ENCODE measurements at places on chromosomes 3 and 15.

- no peak for DNase-seq
Measured at GRCh38 chr3:141094790-141095545, 43.8 kb downstream of the SPSB4 start.

DNA sequence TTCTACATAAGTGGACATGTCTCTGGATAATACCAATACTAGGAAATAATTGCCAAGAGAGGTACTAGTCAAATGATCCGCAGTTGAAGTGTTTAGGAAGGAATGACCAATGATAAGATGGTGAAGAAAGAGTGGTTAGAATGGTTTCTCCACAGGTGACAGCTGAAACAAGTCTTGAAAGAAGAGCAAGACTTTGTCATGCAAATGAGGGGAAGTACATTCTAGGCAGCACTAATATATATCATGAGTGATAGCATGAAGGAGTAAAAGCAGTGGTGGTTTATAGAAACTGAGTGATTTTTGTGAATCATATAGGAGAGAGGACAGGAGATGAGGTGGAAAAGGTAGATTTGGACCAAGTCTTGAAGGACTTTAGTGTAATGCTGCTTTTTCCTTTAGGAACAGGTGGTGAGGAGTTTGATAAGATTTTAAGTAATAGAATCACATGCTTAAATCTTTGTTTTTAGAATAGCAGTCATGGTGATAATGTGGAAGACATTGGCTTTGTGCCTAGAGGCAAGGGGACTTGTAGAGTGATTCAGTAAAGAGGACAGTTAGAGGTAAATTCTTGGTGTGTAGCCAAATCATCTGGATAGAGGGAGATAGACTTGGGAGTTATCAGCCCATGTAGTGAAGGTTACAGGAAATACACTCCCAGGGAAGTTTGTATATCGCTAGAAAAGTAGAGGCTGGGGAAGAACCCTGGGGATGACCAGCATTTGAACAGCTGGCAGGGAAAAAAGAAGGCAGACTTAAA is 31.9 kb downstream of the SLMAP start:
- DNase-seq, result no peak

DNA sequence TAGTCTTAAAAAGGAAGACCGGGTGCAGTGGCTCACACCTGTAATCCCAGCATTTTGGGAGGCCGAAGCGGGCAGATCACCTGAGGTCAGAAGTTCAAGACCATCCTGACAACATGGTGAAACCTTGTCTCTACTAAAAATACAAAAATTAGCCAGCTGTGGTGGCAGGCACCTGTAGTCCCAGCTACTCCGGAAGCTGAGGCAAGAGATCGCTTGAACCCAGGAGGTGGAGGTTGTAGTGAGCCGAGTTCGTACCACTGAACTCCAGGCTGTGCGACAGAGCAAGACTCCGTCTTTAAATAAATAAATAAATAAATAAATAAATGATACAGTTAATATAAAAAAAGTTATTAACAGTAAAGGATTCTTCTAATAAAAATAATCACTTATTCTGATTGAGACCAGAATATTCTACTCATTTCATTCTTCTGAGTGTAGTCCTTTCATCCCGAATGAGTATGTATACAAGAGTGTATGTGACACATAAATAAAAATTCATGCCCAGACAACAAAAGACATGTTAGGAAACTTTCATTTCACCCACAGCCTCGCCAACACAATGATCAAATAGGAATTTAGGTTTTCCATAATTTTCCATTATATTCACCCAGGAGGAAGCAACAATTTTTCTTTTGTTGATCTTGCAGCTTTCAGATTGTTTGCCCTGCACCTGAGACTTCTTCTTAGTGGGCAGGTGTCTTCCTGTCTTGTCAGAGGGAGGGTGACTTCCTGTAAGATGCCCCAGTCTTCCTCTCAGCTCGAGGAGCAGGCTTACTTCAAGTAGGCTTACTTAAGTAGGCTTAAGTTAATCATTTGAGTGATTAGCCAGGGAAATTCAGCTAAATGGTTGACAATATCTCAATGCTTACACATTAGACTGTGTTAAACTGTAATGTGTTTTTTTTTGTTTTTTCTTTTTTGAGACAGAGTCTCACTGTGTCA is 7.8 kb upstream of the NUP210 start:
- peak; percentile 43 for DNase-seq

DNA sequence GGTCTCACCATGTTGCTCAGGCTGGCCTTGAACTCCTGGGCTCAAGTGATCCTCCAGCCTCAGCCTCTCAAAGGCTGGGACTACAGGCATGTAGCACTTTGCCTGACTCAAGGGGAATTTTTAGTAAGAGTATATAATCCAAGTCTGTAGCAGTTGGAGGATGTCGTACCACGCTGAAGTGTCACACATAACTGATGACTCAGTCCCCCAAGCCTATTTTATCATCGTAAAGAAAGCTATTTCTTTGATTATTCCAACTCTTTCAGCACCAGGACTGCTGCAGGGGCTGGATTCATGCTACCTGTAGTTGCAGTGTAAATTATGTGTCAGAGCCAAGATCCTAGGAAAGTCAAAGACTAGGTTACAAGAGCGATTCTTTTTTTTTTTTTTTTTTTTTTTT is 1.4 kb upstream of the PRKCI start:
- DNase-seq, result no peak

- peak; percentile 35 for DNase-seq
Measured at GRCh38 chr3:30347679-30348216, 258.7 kb upstream of the TGFBR2 start.

DNA sequence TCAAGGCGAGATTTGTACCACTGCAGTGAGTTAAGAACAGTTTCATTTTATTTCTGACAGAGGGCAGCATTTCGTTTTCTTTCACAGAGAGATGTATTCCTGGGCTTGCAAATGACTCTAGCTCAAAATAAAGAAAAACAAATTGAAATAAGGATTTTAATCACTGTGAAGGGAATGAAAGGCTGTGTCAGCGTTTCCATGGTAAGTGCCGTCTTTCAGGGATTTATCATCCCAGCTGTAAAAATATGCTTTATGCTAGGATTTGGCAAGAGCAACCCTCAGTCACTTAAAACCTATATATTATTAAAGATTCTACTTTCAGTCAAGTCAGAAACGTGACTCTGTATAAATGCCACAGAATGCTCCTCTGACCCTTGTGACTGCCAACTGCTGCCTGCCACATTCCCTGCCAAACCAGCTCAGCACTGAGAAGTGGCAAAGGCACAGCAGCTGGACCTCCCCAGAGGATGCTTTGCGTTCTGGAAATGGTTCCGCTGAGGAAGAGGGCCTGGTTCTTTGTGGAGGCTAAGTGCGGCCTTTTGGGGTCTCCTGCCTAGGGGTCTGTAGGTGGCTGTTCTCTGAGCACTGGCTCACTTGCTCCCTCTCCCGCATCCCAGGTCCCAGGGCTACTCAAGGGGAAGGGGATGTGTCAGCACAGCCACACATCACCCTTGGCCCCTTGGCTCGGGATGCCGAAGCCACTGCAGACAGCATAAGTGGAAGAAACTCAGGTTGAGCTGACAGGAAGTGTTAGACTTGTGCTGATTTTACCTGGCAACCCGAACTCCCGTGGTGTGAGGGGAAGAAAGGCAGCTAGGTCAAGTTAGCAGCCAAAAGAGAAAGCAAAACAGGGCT is 56.6 kb upstream of the POMGNT2 start:
- DNase-seq, result peak; percentile 21

DNA sequence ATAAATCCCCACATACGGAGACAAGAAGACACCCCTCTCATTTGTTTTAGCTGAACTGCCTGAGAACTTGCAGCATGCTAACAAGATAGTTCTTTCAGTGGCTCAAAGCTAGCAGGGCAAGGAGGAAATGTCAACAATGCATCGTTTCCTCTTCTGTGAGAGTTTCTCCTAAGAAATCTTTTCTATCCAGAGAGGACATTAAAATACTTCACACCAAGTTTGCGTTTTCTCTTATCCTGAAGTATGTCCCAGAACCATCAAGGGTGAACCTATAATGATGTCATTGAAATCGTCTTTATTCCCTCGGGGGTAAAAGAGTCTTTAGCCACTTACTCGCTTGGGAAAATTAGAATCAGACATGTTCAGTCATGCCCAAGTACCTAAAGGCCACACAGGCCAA is 541.7 kb upstream of the MDFIC2 start:
- no peak for DNase-seq

- no peak for DNase-seq
Measured at GRCh38 chr3:13607821-13608597, 59.1 kb downstream of the FBLN2 start.

DNA sequence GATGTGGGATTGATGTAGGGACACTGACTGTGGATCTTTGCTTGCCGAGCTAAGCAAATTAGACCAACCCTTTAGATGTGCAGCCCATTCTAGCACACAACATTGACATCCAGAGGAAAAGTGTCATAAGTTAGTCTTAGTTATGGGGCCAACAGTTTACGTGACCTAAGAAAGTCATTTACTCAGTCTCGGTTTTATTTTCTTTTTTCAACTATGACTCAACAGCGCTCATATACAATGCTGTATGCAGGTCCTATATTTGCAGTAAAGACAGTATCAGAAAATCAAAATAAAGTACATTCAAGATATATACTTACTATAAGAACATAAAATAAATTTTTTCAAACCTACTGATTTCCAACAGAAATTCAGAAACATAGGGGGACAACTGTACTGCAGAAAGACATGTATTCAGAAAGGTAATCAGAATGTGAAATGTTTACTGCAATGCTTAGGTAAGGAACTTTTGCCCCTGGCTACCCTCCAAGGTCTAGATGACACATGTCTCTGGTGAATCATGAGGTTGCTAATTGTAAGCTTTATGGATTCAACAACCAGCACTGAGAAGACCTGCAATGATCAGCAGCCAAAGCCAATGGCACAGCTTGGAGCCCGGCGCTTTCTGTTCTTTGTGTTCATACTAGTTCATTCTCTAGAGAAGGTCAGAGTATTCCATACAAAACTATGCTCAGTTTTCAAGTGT is 317.5 kb upstream of the CNTN6 start:
- no peak for DNase-seq

GRCh38 chr3:141499965-141500364 is 13.1 kb downstream of the RASA2 start:
- DNase-seq, result no peak

GRCh38 chr15:49423021-49423420 is at the start of gene FGF7:
Gene FGF7 (plus strand): TSS chr15:49423242. CDS start chr15:49424298, 1,056 bp downstream.
- DNase-seq, result no peak

DNA sequence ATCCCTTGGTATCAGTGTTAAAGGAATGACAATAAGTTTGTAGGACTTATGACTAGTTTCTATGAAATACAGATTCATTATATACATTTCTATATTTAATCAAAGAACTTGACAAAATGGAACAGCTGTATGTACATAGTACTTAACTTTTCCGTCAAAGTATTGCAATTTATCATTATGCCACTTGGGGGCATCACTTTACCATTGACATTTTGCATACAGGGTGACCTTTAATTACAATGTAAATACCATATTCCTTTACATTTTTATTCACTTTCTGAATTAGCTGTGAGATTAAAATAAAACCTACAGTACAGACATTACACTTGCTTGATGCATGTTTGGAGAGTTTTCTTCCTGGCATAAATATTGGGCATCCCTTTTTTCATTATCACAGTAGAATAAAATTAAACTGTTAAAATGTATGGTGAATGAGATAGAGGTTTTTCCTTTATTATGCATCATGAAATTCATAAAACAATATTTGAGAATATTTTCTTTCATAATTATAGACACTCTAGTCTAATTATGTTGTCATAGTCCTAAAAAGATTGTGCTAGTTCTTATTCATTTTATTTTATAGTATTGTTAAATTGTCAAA is 6.9 kb downstream of the NEK11 start:
- DNase-seq, result no peak

- no peak for DNase-seq
Measured at GRCh38 chr15:77870195-77871065, 207.1 kb downstream of the TBC1D2B start.

DNA sequence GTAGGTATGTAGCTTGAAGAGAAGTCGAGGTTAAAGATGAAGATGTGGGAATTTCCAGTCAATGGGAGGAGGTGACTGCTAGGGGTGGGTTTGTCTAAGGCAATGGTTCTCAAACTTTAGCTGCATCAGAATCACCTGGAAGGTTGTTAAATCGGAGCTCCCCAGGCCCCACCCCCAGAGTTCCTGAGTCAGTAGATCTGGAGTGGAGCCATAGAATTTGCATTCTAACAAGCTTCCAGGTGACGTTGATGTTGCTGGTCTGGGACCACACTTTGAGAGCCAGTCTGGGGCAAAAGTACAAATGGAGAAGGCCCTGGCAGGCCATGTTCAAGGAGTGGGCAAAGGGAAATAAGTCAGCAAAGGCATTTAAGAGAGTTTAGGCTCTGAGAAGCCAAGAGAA is 69.1 kb downstream of the CMTM8 start:
- DNase-seq, result no peak
